Mesothelial cell of epicardium (in vitro differentiated cells): ENCODE measurements at places on chromosomes 1 and 21. TPM values are rescaled to one million over a fixed set of nuclear protein-coding genes. Genes with fewer than 3 reads are reported as not detected.

The ATP5PF gene
- total RNA-seq, result 101 to 109 TPM (median 105 TPM) in 3 replicates

The HSD3B1 gene
- total RNA-seq, result not detected in 3 replicates

DNA sequence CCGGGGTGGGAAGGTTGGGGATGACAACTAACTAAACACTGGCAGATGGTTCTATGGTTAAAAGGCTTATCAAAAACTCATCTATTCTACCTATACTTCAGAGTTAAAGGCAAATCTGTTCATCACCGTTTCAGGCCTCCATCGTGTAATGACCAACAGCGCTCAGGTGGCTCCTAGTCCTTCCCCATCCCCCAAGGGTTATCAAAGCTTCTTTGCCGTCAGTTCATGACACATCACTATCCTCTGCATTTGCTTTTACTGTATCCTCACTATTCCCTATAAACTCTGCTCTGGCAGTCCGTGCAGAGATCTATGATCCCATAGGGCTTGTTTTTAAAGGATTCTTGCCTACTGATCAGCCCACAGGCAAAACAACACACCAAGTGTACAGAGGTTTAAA, 8.2 kb downstream of the HMGN1 start:
- no peak overlapping the region for H3K27ac ChIP-seq
- H3K27me3 ChIP-seq, result no peaks in the 10 kb centered on the region
- no peak overlapping the region for H3K4me3 ChIP-seq
- H3K36me3 ChIP-seq, result peaks cover 29% of the 10 kb centered on the region
- peaks cover 15% of the 10 kb centered on the region for H3K4me1 ChIP-seq
- DNase-seq, result no peak

DNA sequence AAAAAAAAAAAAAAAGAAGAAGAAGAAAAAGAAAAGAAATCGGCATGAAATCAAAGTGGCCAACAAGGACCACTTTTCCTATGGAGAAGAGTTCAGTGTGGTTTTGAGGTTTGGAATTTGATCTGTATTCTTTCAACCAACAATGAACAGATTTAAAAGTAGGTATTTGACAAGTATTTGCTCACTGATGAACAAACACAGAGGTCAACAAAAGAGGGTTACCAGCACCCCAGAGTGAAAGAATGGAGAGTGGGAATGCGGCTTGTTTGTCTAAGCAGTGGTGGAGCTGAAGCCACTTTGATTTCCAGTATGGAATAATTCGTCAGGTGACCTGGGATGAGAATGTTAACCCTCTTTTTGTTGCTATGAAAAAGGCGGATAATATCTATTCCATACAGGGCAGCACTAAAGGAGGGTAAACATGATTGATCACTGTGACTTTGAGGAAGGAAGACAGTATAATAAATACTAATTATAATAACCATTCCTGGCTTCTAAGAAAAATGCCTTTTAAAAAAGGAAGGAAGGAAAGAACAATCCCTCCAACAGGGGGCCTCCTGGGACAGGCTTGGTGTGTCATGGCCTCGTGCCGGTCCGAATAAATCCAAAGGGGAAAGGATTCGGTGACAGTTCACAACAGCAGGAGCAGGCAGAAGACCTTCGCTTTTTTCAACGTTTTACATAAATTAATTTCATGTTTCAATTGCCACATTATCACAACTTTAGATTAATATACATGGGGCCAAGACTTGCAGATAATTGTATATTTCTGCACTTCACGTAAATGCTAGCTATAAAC, 37.2 kb upstream of the SIM2 start:
- H3K27ac ChIP-seq, result no peak overlapping the region
- H3K4me3 ChIP-seq, result no peak overlapping the region
- no peaks in the 10 kb centered on the region for H3K36me3 ChIP-seq
- peaks cover 5% of the 10 kb centered on the region for H3K4me1 ChIP-seq

DNA sequence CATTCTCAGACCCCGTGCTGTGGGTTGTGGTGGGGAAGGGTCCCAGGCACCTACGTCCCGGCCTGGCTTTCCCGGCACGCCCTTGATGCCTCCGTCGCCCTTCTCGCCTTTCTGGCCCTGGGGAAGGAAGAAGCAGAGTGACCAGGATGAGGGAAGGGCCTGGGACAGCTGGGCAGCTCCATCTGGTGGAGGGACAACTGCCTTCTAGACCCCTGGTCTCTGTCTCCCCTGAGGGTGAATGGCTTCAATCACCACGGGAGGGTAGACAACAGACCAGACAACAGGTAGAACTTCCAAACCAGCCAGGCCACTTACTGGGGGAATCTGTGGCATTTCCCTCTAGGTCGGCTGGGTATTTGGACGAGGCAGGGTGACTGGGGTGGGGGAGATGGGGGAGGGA, 11.9 kb downstream of the COL16A1 start:
- H3K4me1 ChIP-seq, result peaks cover 14% of the 10 kb centered on the region
- no peak for DNase-seq
- H3K36me3 ChIP-seq, result peaks cover 14% of the 10 kb centered on the region
- no peak overlapping the region for H3K4me3 ChIP-seq
- no peaks in the 10 kb centered on the region for H3K27me3 ChIP-seq

- DNase-seq, result no peak
- peak overlapping the region; percentile 100 for H3K4me3 ChIP-seq
- H3K36me3 ChIP-seq, result peaks cover 9% of the 10 kb centered on the region
- peaks cover under 1% of the 10 kb centered on the region for H3K27me3 ChIP-seq
- H3K27ac ChIP-seq, result peak overlapping the region; percentile 98
- peaks cover 25% of the 10 kb centered on the region for H3K4me1 ChIP-seq
Measured at GRCh38 chr1:42658877-42659337, 684 bp downstream of the PPIH start.

GRCh38 chr1:160811147-160811546, 15.2 kb downstream of the LY9 start:
- peak overlapping the region; percentile 86 for H3K27ac ChIP-seq
- H3K36me3 ChIP-seq, result peaks cover 8% of the 10 kb centered on the region
- no peaks in the 10 kb centered on the region for H3K27me3 ChIP-seq
- no peak overlapping the region for H3K4me3 ChIP-seq
- H3K4me1 ChIP-seq, result peaks cover 42% of the 10 kb centered on the region
